ENCODE measurements at places on chromosomes 5 and 9. TPM values are rescaled to one million over a fixed set of nuclear protein-coding genes. Genes with fewer than 3 reads are reported as not detected.

The CCDC183 gene
- total RNA-seq, result not detected

- no peak for DNase-seq
These were observed 66.0 kb upstream of the GNA14 start for GRCh38 chr9:77714077-77714549.

DNA sequence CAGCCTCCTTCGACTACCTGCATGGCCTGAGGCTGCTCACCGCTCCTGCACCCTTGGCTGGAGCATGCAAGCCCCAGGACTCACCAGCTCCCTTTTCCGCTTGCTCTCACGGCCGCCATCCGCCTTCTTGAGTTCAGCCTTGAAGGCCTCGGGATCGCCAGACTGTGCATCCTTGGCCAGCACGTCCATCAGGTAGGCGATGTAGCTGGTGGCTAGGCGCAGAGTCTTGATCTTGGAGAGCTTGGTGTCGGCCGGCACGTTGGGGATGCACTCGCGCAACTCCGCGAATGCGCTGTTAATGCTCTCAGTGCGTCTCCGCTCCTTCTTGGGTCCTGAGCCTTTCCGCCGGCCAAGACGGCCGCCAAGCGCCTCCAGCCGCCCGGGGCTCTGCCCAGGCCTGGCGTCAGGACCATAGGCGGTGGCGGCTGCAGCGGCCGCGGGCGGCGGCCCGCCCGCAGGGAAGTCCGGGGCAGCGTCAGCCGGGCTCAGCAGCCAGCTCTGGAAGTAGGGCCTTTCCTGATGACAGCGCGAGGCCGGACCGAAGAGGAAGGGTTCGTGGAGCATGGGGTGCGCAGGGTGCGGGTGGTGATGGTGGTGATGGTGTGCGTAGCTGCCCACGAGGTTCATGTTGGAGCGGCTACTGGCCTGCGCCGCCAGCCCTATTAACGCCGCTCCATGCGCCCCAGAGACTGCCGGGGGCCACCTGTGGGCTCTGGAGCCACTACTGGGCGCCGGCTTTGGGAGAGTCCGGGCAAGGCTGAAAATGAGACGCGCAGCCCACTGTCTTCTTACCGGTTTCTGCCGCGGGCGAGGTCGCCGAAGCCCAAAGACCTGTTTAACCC, 424 bp downstream of the HAND1 start:
- no peak for DNase-seq

DNA sequence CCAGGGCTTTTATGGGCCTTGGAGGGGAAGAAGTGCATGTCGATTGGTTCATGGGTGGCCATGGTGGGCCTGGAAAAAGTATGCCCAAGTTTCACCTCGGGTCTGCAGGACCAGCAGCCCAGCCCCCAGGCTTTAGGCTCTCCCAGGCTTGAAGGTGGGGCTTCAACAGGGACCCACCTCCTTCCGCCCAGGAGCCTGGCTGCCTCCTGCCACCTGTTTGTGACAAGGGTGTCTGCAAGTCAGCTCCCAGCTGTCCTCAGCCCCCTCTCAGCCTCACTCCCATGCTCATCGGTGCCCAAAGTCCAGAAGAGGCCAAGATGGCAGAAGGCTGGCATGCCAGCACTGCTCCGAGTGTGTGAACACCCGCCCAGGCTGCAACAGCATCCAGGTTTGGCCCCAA, 1063.2 kb upstream of the ACO1 start:
- DNase-seq, result no peak

The ZNF883 gene
- total RNA-seq, result not detected

DNA sequence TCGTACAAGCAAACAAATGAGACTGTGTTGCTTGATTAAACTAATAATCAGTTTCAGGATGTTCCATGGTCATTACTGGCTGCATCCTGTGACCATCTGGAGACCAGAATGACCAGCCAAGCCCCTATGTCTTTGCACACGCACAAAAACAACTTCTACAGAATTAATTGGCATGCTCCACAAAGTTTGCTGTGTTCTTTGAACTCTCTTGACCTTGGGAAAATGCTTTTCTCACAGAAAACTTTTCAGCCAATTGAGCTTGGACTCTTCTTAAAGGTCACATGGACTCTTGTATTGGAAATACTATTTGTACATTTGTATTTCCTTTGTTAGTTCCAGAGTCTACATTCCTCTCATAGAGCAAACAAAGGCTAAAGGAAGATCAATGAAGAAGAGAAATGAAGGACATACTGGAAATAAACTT, 147.8 kb downstream of the ARRDC3 start:
- DNase-seq, result no peak

GRCh38 chr5:153358315-153358976, 132.0 kb upstream of the GRIA1 start:
- DNase-seq, result no peak

The C9orf78 gene
- 74.1 TPM for total RNA-seq

The GNA14 gene
- total RNA-seq, result not detected

DNA sequence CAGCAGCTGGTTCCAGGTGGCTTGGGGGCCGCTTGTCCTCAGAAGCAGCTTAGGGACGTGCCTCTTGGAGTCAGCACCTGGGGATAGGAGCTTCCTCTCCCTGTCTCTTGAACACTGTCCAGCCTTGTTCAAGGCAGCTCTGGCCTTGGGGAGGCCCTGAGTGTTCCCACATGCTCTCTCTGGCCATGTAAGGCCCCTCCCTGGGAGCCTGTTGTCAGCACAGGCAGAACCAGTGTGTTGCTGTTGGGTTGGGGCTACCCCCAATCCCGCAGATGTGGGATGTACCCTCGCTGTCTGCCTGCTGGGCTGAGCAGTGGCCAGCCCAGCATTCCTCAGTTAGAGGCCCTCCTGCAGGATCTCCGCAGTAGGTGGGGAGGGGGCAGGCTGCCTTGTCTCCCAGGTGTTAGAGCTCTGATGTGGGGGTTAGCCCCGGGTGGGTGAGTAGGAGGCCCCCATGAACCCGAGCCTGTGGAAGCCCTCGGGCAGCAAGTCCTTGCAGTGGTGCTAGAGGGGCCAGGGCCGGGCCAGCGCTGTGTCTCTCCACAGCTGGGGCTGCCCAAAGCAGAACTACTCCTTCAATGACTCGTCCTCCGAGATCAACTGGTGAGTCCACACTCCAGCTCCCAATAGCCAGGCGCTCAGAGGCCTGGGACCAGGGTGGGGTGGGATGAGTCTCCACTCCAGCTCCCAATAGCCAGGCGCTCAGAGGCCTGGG, 51.6 kb downstream of the KCNT1 start:
- no peak for DNase-seq

The IGFBPL1 gene
- 44.1 TPM for total RNA-seq

The PPP1R26 gene
- total RNA-seq, result 6.6 TPM

GRCh38 chr5:9894571-9895301, 264.6 kb upstream of the TAS2R1 start:
- no peak for DNase-seq

DNA sequence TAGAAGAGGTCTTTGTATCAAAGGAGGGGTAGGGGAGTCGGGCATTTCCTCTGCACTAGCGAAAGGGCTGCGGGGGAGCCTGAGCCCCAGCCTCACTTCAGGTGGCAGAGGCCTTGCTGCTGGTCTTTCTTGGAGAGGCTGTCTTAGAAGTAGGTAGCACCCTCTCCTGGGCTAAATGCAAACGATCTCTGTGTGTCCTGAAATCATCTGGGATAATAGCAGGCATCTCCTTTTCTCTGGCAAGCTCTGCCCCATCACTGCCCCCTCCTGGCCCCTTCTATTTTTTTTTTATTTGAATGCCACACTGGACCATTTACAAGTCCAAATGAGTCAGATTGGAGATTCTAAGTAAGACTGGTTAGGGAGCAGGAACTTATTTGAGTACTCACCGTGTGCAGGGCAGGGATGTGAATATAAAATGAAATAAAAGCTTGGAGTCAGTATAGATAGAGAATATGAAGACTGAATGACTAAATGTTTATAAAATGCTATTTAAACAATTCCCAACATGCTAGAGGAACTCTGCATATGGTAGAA, 137.1 kb downstream of the FGF1 start:
- DNase-seq, result peak; percentile 95

- DNase-seq, result peak; percentile 53
These were observed 147.6 kb downstream of the ADAMTS6 start for GRCh38 chr5:65334077-65334476.

- DNase-seq, result no peak
These were observed 3.8 kb upstream of the NACC2 start for GRCh38 chr9:136098844-136099243.

- peak; percentile 6 for DNase-seq
These were observed 289.2 kb upstream of the PCSK5 start for GRCh38 chr9:75601280-75601679.

DNA sequence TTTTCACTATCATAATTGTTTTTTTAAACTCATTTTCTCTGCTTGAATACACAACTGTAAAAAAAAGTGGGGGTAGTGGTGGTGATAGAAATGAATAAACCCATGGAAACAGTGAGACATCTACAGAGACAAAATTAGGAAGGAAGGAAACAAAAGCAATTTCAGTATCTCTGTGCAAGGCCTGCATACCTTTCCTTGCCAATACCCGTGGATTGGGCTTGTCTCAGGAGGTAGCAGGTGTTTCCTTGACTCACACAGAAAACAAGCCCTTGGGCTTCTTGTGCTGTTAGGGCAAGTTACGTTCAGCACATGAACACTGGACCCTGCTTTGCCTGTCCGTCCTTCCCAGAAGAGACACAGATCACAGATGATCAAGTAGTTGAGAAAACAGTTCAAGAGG, 372.2 kb downstream of the ZSWIM6 start:
- no peak for DNase-seq

- no peak for DNase-seq
These were observed 31.1 kb downstream of the IL4 start for GRCh38 chr5:132704875-132705274.

DNA sequence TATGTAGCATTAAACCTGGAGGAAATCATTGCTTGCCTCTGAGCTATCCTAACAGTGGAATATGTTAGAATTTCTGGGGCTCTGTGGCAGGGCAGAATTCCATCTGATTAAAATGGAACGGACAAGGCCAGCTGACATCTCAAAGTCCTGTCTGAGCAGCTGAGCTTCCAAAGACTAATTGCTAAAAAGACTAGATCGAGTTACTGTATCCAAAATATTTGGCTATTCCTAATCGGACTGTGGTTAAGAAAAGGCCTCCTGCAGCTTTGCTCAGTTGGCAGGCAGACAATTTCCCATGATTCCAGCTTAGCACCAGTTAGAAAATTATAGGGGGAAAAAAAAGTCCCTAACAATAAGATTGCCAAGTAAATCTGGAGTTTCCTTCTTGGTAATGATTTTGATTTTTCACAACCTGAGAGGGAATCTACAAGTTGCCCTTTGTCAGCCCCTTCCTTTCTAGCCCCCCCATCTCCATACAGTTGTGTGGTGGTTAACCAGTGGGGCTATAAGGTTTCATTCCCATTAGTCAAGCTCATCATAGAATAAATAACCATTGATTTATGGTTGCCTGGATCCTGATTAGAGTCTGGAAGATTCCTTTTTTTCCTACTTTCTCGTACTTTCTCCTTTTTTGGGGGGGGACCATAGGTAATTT, 26.4 kb downstream of the PTGR1 start:
- peak; percentile 92 for DNase-seq

GRCh38 chr5:129500101-129500500, 40.0 kb downstream of the ADAMTS19 start:
- no peak for DNase-seq

- DNase-seq, result peak; percentile 23
These were observed 795 bp downstream of the CNOT8 start for GRCh38 chr5:154858972-154859871.
